ENCODE measurements at places on chromosomes 1 and 21. TPM values are rescaled to one million over a fixed set of nuclear protein-coding genes. Genes with fewer than 3 reads are reported as not detected.

The PTAFR gene
- polyA plus RNA-seq, result 2.4 TPM

The NTNG1 gene
- polyA plus RNA-seq, result not detected

The NOS1AP gene
- 0.98 TPM for polyA plus RNA-seq

The SLC44A5 gene
- polyA plus RNA-seq, result 0.75 TPM

The TEDDM1 gene
- 0.06 TPM for polyA plus RNA-seq

The SPRR2F gene
- polyA plus RNA-seq, result 135 TPM

The HENMT1 gene
- polyA plus RNA-seq, result 2.6 TPM

The LCE3E gene
- polyA plus RNA-seq, result 5.0 TPM

The SPEN gene
- 14.4 TPM for polyA plus RNA-seq

The CHODL gene
- 0.29 TPM for polyA plus RNA-seq

The G0S2 gene
- 10.5 TPM for polyA plus RNA-seq

The DENND2C gene
- polyA plus RNA-seq, result 35.6 TPM

The HSF2BP gene
- polyA plus RNA-seq, result 0.26 TPM

Measured in esophagus (tissue), 2 donors.